Right atrium auricular region (tissue), 2 donors: ENCODE measurements at places on chromosomes 3 and 15. TPM values are rescaled to one million over a fixed set of nuclear protein-coding genes. Genes with fewer than 3 reads are reported as not detected.

GRCh38 chr3:194054540-194054939 is 81.4 kb upstream of the HES1 start:
- DNase-seq, result no peak
- H3K4me1 ChIP-seq, result no peaks in the 10 kb centered on the region
- no peak overlapping the region for H3K4me3 ChIP-seq

SLC27A2 gene
- total RNA-seq, result not detected

SLC12A8 gene
- total RNA-seq, result 1.1 TPM

GRCh38 chr15:81023483-81024264 is 23.0 kb downstream of the TLNRD1 start:
- no peaks in the 10 kb centered on the region for H3K36me3 ChIP-seq
- DNase-seq, result peak; percentile 93
- H3K4me3 ChIP-seq, result no peak overlapping the region
- peak overlapping the region; percentile 60 for H3K27ac ChIP-seq
- H3K4me1 ChIP-seq, result peaks cover 30% of the 10 kb centered on the region
- no peaks in the 10 kb centered on the region for H3K27me3 ChIP-seq

GRCh38 chr3:126472277-126473006 is 3.2 kb downstream of the ZXDC start:
- DNase-seq, result peak; percentile 93
- peak overlapping the region; percentile 66 for H3K4me3 ChIP-seq
- peaks cover 47% of the 10 kb centered on the region for H3K36me3 ChIP-seq
- H3K27ac ChIP-seq, result peak overlapping the region; percentile 41
- peaks cover 56% of the 10 kb centered on the region for H3K4me1 ChIP-seq

- DNase-seq, result no peak
- H3K36me3 ChIP-seq, result peaks cover 30% of the 10 kb centered on the region
- no peaks in the 10 kb centered on the region for H3K4me1 ChIP-seq
- H3K4me3 ChIP-seq, result peak overlapping the region; percentile 97
These were observed 1.2 kb downstream of the NKIRAS1 start for GRCh38 chr3:23915537-23916108.

- peak; percentile 47 for DNase-seq
- H3K4me1 ChIP-seq, result no peaks in the 10 kb centered on the region
- H3K27me3 ChIP-seq, result no peaks in the 10 kb centered on the region
- no peaks in the 10 kb centered on the region for H3K36me3 ChIP-seq
- no peak overlapping the region for H3K4me3 ChIP-seq
These were observed 96.8 kb downstream of the OCA2 start for GRCh38 chr15:28002136-28002861.

DNA sequence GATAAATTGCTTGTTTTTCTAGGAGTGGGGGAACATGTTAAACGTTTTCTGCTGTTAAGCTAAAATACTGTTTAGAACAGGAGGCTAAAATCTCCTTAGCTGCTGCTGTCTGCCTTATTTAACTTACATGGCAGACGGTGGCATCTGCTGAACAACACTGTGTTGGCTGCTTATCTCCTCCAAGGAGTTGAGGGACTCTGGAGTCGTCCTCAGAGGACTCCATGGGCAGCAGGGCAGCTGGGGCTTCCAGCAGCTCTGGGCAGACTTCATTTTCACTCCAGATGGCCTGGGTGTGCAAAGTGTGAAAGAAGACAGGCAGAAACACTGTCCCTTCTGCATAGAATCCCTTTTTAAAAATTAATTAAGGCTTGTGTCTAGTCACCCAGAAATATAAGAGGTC is 52.9 kb upstream of the NUDT16 start:
- no peak for DNase-seq
- H3K4me1 ChIP-seq, result no peaks in the 10 kb centered on the region
- no peaks in the 10 kb centered on the region for H3K27me3 ChIP-seq
- H3K4me3 ChIP-seq, result no peak overlapping the region

DNA sequence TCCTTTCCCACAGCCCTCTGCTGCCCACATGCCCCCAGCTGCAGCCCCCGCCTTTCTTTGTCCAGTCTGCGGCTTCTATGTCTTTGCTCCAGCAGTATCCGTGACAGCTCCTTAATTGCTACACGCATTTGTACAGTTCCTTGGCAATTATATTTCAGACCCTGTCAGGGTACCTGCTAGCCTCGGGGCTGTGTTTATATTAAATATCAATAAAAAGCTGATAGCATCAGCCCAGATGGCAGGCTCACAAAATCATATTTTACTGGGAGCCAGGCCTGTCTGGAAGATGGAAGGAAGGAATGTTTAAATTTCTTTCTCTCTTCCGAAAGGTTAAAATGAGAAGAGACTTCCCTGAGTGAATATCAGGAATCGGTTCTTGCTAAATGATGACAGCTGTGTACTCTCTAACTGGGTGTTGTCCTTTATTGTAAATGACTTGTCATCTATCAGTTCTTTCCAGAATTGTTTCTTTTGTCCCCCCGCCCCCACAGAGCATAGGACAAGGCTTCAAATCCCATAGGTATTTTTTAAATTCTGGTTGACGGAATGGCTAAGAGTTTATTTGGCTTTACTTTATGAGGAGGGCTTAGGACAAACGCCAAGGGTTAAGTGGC is 378.1 kb downstream of the LRTM1 start:
- H3K27ac ChIP-seq, result no peak overlapping the region
- no peak overlapping the region for H3K4me3 ChIP-seq
- H3K36me3 ChIP-seq, result no peaks in the 10 kb centered on the region
- DNase-seq, result no peak

DNA sequence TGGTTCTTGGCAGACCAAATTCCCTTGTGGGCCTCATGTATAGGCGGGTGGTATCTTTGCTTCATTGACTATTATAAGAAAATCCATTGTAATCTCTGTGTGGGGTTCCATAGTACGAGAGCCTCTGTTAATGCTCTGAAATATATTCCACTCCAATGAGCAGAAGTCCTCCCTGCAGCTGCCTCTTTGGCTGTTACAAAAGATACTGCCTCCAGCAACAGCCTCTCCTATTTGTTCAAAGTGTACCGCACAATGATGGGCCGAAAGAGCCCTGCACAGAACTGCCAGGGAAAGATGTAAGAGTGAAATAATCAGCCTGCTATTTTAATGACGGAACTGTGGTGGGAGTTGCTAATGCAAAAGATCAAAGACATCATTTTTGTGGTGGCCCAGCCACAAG is 48.9 kb downstream of the GRK7 start:
- H3K27me3 ChIP-seq, result no peaks in the 10 kb centered on the region
- no peak overlapping the region for H3K4me3 ChIP-seq
- no peak for DNase-seq
- H3K36me3 ChIP-seq, result no peaks in the 10 kb centered on the region
- H3K27ac ChIP-seq, result no peak overlapping the region

SEMA6D gene
- total RNA-seq, result 12.2 TPM

HRG gene
- not detected for total RNA-seq

LRRIQ4 gene
- total RNA-seq, result 0.43 TPM

C3orf20 gene
- not detected for total RNA-seq

DNA sequence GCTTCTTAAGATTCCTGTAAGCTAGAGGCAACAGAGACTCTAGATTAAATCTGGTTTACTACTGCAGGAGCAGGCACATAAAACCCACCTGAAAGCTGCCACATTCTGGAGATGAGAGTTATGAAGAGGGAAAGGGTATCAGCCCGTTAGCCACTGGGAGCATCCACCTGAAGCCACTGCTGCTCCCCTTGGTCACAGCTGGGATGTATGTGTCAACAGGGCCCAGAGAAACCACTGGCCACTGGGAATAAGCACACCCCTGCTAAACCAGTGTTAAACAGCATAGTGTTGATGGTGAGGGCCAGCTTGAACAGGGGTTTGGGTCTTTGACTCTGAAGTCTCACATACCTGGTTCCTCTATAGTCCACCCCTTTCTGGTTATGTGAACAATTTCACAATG is 10.9 kb downstream of the SLCO2A1 start:
- no peaks in the 10 kb centered on the region for H3K27me3 ChIP-seq
- no peak overlapping the region for H3K27ac ChIP-seq
- H3K4me3 ChIP-seq, result no peak overlapping the region

GRCh38 chr15:65101411-65101890 is 13.5 kb downstream of the UBAP1L start:
- no peaks in the 10 kb centered on the region for H3K27me3 ChIP-seq
- H3K4me3 ChIP-seq, result no peak overlapping the region
- peaks cover 3% of the 10 kb centered on the region for H3K4me1 ChIP-seq
- peaks cover 47% of the 10 kb centered on the region for H3K36me3 ChIP-seq
- DNase-seq, result peak; percentile 78

- no peak for DNase-seq
- no peaks in the 10 kb centered on the region for H3K36me3 ChIP-seq
- H3K4me1 ChIP-seq, result no peaks in the 10 kb centered on the region
- no peaks in the 10 kb centered on the region for H3K27me3 ChIP-seq
These were observed 75.8 kb upstream of the LEKR1 start for GRCh38 chr3:156750191-156750873.
